ENCODE measurements at places on chromosomes 7 and 10. TPM values are rescaled to one million over a fixed set of nuclear protein-coding genes. Genes with fewer than 3 reads are reported as not detected.

Gene KEL
- 1.6 TPM for total RNA-seq

Gene MRC1
- total RNA-seq = 529 TPM

Gene ZNF485
- 3.5 TPM for total RNA-seq

Gene HMX2
- total RNA-seq = not detected

Gene MPP7
- 33.9 TPM for total RNA-seq

Gene ASB4
- 0.50 TPM for total RNA-seq

Gene BTBD16
- 0.62 TPM for total RNA-seq

Gene MRLN
- not detected for total RNA-seq

Data from lower lobe of right lung (tissue), 2 donors.